ENCODE measurements at places on chromosomes 13 and 19.

GRCh38 chr19:12034620-12035019 lies 859 bp downstream of the ZNF433 start:
- DNase-seq: no peak

- DNase-seq: peak; percentile 57
Measured at GRCh38 chr19:34145741-34146202, 26.5 kb upstream of the LSM14A start.

DNA sequence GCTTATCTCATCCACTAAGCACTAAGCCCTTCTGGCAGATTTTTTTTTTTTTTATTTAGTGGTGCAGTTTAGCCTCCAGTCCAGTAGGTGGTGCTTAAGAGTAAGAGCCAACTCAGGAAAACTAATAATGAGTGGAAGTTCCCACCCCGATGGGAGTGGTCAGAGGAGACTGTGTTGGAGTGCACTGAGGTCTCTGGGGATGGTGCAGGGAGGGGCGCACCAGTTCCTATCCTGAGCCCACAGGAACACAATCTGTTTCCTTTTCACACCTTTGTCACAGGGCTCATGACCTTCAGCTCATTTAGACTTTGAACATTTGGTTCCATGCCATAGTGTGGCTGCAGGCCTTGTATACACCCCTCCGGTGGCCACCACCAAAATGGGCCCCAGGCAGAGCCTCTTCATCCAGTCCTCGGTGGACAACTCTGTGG lies 367.4 kb downstream of the SPRY2 start:
- DNase-seq: no peak

GRCh38 chr19:38457202-38457601 lies 23.7 kb downstream of the RYR1 start:
- DNase-seq: no peak

DNA sequence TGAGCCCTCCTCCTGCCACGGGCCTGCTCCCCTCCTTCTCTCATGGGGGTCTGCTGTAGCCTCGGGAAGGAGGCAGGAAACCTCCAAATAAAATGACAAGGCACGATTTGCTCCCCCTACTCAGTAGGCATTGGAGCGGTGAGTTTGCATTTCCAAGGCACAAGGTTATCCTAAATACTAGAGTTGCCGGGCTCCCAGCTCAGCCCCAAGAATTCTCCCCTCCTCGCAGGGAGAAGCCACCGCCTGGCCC lies 1.5 kb downstream of the CEBPA start:
- no peak for DNase-seq

- DNase-seq: no peak
Measured at GRCh38 chr13:77716692-77717091, 19.2 kb downstream of the SLAIN1 start.

- DNase-seq: no peak
Measured at GRCh38 chr13:85586422-85586831, 212.8 kb downstream of the SLITRK6 start.

GRCh38 chr19:18636969-18637629 lies at the start of gene KLHL26:
Gene KLHL26, plus strand, starts transcription at chr19:18637028. Its CDS starts 27 bp downstream, at chr19:18637055.
- DNase-seq: peak; percentile 40

DNA sequence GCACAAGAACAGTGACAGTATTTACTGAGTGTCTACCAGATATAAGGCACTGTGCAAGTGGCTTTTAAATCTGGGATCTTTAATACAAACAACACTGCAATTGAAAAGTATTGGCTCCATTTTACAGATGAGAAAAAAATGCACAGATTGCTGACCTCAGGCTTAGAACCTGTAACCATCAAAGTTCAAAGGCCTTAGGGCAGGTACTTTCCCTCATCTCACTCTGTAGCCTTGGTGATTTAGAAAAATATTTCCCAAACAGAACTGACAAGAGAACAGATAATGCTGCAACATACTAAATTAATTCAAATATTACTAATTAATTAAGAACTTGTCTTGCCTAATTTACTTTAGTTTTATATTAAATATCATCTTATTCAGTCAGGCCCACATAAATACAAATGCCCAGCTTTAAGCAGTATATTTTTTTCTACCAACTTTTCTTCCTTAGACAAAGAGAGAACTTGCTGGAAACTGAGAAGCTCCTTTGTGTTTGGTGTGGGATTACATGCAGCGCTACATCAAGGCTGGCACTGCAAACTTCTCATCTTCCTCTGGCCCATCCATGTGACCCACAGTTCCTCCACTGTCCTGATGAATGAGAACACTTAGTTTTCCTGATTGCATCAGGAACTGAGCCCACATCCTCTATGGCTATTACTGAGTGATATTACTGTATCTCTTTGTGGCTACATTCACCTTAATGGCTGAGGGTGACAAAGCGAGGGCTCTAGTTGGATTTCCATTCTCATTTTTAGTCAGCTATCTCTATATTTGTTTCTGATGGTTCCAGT lies 302.1 kb downstream of the ENOX1 start:
- DNase-seq: no peak

- no peak for DNase-seq
Measured at GRCh38 chr13:67635754-67636153, 405.6 kb upstream of the PCDH9 start.

DNA sequence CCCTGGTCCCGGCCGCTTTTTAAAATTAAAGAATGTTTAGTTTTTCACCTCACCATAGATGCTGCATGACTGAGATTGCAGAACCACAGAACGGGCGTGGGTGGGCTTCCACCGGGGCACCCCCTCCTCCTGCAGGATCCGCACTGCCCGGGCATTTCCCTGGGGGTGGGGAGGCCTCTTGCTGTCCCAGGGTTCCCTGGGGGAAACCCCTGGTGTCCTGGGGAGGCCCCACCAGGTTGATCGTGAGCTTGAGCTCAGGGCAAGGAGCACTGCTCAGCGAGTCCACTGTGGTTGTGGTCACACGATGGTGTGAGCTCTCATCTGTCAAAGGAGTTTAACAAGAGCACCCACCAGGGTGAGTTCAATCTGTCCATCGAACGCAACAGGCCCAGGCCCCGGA lies 11.4 kb upstream of the TCF3 start:
- DNase-seq: peak; percentile 60

- no peak for DNase-seq
Measured at GRCh38 chr19:51252306-51253079, 1.6 kb downstream of the SIGLECL1 start.

- DNase-seq: no peak
Measured at GRCh38 chr19:47469719-47470118, 2.0 kb downstream of the SLC8A2 start.

- no peak for DNase-seq
Measured at GRCh38 chr13:62544928-62545327, 1129.3 kb upstream of the PCDH20 start.

DNA sequence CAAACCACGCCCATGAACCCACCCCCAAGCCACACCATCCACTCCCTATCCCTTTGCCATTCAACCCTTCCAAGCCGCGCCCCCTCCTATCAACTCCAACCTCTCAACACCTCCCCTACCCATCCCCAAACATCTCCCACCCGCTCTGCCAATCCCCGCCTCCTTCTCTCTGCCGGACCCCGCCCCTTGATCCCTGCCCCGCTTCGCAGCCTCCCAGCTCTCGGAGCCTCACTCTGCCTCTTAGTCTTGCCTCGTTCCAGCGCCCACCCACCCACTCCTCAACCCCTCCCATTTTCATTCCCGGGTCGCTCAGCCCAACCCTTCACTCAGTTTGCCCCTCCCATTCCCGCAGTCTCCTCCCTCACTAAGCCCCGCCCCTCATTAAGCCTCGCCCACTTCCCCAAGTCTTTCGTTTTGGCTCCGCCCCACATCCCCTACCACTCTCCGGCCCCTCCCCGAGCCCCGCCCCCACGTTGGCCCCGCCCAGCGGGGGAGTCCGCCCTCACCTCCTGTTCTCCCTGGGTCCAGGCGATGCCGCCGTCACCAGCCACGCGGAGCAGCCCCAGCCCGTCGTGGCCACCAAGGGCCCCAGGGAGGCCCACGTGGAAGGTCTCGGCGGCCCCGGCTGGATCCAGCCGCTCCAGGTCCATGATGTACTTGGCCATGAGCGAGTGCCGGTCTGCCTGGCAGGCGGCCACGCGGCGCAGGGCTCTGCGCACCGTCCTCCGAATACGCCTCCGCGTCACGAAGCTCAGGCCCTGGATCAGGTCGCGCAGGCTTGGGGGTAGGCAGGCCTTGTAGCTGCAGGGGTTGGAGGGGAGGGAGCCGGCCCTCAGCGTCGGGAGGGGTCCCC lies 5.7 kb downstream of the JAK3 start:
- peak; percentile 80 for DNase-seq

DNA sequence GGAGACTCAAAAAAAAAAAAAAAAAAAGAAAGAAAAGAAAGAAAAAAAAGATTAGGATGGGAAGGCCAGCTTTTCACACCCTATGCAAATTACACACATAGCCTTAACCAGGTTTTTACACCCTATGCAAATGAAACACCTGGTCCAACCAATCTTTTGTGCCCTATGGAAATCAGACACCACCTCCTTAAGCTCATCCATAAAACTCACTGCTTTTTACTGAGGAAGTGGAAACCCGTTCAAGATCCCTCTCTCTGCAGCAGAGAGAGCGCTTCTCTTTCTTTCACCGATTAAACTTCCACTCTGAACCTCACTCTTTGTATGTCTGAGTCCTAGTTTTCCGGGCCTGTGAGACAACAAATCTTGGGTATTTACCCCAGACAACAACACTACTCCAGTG lies 25.3 kb upstream of the HOMER3 start:
- no peak for DNase-seq

- no peak for DNase-seq
Measured at GRCh38 chr13:59270327-59270726, 893.4 kb downstream of the DIAPH3 start.

- DNase-seq: peak; percentile 33
Measured at GRCh38 chr19:16661480-16662034, 618 bp downstream of the TMEM38A start.

- no peak for DNase-seq
Measured at GRCh38 chr13:82822935-82823334, 1059.3 kb downstream of the SLITRK1 start.

Data from activated T-cell treated with anti-CD3 and anti-CD28 coated beads, Interleukin-2, amount 50 U/mL, for 24 hours (primary cell).